Activated CD8-positive, alpha-beta memory T cell treated with anti-CD3 and anti-CD28 coated beads for 4 hours (primary cell): ENCODE measurements at places on chromosomes 1 and 21.

GRCh38 chr1:8797216-8797615 is 20.2 kb downstream of the RERE start:
- DNase-seq = no peak

DNA sequence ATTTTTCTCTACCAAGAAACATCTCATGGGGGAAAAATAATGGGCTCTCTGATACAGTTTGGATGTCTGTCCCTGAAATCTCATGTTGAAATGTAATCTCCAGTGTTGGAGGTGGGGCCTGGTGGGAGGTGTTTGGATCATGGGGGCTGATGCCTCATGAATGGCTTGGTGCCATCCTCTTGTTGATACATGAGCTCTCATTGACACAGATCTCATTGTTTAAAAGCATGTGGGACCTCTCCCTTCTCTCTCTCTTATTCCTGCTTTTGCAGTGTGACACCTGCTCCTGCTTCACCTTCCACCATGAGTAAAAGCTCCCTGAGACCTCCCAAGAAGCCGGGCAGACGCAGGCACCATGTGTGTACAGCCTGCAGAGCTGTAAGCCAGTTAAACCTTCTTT is 332.5 kb upstream of the NRIP1 start:
- no peak for DNase-seq

DNA sequence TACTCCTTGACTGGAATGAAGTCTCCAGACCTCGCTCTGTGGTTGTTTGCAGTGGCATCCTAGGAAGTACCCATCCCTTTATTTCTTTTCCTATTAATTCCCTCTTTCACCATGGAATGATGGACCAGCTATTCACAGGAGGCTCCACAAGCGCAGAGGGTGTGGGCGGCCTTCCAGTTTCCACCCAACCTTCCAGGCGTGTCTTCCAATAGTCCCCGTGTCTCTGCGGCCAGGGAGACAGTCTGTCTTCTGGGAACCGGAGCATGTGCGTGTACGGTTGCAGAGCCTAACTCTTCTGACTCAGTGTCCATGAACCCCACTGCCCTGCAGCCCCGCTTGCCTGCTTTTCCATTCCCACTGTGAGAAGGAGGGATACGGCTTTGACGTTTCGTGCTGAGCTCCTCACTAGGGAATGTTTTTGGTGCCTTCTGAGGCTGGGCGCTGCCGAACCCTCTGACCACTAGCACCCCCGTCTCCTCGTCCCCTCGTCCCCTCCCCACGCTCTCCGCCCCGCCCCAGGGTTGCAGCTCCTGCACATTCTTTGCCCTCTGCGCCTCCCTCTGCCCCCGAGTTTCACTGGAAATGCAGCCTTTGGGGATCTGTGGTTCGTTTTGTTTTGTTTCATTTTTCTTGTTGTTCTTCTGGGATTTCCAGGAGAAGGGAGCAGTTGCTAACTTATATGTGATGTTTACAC is 26.3 kb upstream of the FAM3B start:
- DNase-seq = no peak

DNA sequence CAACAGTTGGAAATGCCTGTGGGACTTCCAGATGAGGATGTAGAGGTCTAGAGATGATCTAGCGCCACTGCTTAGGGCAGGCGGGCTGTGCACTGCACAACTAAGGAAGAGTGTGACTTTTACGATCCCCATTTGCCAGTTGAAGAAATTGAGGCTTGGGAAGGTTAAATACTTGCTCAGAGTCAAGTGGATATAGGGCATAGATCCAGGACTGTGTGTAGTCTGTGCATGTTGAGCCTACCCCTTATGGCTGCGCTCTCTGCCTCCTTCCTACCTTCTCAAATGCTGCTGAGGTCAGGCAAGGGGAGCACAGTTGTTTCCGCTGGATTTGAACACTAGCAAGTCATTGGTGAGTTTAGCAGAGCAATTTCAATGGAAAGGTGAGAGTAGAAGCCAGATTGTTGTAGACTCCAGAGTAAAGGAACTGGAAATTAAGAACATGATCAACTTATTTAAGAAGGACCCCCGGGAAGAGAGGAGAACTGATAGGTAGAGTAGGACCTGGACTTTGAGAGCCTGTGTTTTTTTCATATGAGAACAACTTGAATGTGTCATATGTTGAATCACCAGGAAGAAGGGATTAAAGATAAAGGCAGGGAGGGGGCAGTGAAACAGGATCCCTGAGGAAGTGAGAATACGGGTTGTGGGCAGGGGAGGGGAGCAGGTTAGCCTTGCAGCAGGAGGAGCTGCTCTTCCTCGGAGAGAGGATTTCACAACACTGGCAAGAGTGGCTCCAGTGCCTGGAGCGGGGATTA is 2.7 kb downstream of the CAPN2 start:
- DNase-seq = no peak

GRCh38 chr1:46448109-46448911 is 41.3 kb upstream of the DMBX1 start:
- DNase-seq = no peak

- no peak for DNase-seq
These were observed 13.4 kb downstream of the KCNE1 start for GRCh38 chr21:34498623-34499022.

DNA sequence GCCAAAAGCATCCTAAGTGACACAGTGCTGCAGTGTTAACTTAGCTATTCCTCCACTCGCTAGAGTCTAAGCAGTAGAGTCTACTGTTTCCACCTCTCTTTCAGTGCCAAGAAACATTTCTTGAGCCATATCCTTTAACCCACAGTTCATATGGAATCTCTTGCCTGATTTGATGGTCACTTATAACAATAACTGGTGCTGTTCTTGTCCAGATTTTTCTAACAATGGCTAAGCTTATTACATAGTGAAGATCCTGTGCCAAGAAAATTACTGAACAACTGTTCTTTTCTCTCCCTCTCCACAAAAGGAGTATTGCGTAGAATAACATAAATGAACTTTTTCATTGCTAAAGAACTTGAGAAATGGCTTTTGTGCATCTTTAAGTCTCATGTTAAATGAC is 121.3 kb downstream of the CDC7 start:
- no peak for DNase-seq

DNA sequence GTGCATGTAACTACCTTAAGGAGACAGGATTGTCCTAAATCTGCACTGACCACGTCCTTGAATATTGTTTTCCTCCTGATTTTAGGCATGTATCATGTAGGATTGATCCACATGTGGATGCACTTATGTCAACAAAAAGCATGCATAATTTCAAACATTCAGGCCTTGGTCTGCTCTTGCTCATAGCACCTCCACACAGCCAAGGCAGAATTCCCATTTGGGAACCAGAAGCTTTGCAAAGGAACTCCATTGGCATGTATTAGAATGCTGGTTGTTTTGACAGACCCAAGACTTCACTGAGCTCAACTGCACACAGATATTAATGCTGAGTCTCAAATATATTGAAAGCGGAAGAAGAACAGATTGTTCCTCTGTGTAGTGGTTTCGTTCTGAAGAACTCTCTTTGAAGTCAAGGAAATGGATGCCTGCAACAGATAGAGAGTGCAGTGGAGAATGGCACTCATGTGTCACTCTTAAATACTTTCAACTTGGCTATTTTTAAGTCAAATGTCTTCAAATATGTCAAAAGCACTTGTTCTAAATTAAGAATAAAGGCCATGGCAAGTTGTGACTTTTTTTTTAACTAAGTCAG is 387.6 kb downstream of the LTN1 start:
- no peak for DNase-seq
